Endodermal cell (in vitro differentiated cells): ENCODE measurements at places on chromosomes 5 and 9.

GRCh38 chr9:96067600-96067999, 192.1 kb downstream of the ERCC6L2 start:
- no peak for DNase-seq

DNA sequence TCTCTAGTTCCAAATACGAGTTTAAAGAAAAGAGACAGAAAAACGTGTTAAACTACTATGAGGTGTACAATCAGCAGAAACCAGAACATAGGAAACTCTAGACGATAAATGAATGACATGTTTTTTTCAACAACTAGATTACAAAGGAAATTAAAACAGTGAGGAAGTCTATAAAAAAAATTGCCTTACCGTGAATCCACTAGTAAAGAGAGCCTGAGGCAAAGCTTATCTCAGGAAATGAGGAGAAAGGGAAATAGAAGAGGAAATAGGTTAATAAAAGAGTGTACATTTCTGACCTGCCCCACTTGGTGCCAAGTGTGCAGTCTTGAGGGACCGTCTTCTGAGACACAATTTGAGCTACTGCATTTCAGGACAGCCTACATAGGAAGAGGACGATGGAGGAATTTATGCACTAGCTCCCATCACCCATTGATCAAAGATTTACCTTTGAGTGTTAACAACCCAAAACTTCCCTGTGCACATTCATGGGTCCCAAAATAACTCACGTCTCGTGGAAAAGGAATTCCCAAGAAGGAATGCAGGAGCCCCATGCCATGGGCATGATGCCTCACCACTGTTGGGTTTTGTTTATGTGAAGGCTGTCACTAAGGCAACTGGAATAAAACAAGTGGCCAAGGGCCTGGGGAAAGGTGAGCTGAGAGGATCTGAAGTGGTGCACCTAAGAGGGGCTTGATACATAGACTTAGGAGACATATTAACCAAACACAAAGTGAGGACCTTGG, 53.6 kb upstream of the SLC1A3 start:
- DNase-seq, result peak; percentile 66

DNA sequence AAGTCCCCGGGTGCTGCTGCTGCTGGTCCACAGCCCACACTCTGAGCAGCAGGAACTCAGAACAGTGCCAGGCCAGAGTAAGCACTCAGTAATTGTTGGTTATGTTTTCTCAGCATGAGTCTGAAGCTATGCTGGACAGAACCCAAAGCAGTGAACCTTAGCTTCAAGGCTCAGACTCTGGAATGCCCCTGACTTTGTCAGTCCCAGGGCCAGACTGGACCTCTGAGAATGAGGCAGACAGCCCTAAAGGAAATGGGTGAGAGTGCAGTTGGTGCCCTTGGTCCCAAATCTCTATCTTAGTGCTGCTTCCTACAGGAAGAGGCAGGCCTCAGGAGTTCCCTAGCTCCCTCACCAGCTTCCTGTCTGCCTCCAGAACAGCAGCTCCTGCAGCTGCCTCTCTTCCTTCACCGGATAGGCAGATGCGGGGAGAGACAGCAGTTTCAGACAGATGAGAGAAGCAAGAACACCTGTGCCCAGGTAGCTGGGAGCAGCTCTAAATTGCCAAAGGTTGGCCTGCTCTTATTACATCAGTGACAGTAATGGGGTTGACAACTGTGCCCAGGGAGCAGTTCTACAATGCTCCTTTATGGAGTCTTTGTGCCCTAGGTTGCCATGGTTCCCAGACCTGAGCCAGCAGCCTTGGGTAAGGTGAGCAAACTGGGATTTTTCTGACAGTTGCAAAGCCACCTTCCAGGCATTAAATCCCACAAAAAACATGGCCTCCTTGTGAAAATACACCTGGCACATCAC, 82.2 kb upstream of the CXCL14 start:
- no peak for DNase-seq

- DNase-seq, result peak; percentile 40
These were observed 34.4 kb downstream of the NSUN2 start for GRCh38 chr5:6598351-6598900.

GRCh38 chr5:124981901-124982300, 235.5 kb upstream of the ZNF608 start:
- DNase-seq, result no peak

DNA sequence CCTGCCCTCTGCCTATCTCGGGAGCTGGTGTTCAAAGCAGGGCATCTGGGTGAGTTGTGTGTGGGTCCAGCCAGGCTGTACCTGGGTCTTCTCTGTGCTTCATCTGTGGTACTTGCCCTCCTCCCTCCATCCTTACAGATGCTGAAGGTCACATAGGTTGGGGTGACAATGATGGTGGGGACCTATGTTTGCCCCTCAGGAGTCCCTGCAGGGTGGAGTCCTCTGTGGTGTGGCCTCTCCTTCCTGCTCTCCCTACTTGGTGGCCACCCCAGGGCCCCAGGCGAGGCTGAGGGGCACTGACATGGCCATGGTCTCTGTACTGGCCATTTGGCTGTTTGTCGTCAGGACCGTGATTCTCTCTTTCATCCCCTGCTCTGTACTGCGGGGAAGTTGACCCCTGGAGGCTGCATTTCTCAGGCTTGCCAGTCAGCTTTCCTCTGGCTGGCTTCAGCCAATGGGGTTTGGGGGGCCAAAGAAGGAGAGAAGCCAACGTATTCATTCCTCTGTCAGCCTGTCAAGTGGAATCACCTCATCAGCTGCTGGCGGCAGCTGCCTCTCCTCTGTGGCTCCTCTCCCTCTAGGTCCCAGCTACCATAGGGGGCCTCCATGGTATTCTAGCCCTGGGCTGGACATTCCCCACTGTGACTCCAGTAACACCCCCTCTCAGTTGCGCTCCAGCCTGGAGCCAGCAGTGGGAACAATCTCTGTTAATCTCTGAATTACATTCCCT, 4.6 kb downstream of the DCANP1 start:
- peak; percentile 39 for DNase-seq

- DNase-seq, result no peak
These were observed 11.1 kb upstream of the KIF12 start for GRCh38 chr9:114110180-114110579.

GRCh38 chr5:154227090-154227489, 36.6 kb downstream of the GALNT10 start:
- DNase-seq, result no peak

DNA sequence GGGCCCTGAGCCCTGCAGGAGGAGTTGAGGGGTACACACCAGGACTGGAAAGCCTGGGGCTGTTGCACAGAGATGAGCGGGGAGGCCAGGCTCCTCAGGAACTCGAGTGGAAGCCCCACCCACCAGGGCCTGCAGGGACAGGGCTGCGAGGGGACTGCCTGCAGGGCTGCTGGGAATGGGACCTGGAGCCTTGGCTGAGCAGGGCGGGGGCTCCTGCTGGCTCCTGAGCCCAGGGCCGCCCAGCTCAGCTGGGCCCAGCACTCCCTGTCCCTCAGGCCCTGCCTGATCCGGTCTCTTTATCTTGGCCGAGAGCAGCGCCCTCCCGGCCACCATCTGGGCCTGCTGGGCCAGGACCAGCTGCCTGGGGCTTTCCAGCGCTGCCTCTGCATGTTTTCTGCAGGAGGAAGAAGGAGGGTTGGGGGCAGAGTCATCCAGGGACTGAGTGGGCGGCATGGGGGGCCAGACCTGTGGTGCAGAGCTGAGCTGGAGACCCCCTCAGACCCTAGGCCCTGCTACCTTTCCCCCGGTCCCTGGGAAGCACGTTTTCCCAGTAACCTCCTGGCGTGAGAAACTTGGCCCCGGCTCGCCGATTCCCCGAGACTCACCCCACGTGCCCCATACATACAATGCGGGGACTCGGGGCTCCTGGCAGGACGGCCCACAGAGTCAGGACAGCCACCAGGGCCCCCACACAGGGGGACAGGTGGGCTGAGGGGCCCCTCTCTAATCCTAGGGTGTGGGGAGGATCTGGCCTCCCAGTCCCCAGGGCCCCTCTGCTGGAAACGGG, 9.4 kb downstream of the LCN12 start:
- DNase-seq, result no peak

DNA sequence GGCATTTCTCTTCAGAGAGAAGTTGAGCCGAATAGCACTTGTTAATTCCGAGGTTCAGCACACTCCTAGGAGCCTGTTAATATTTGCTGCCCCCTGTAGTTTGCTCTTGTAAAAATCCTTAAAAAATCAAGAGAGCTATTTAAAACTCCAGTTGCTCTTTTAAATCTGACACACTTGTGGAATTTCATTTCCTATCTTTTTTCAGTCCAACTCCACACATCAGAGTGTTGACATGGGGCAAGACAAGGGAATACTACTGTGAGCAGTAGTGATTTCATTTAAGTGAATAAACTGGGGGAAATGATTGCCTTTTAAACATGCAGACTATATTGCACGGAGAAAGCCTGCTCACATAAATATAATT, 1096.3 kb upstream of the DMAC1 start:
- no peak for DNase-seq

- DNase-seq, result no peak
These were observed 1082.5 kb upstream of the WWC1 start for GRCh38 chr5:167208911-167209310.

GRCh38 chr5:130323804-130324454, 419.7 kb downstream of the CHSY3 start:
- no peak for DNase-seq

DNA sequence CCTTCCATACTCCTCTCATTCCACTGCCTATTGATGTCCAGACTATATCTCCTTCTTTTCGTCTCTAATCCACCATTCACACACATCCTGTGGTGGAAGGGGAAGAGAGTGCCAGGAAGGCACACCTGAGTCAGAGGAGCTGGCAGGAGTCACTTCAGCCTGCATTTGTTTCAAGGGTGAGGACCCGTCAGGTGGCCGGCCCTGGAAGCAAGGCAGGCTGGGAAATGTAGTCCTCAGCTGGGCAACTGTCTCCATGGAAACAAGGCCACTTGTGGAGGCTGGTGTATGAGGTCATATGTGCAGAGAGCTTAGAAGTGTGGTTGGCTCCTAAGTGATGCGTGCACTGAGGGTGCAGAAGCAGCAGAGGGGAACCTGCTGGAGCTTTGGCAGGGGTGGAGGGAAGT, 278.4 kb downstream of the NSG2 start:
- DNase-seq, result peak; percentile 90

- DNase-seq, result peak; percentile 69
These were observed 5.2 kb upstream of the ST6GALNAC6 start for GRCh38 chr9:127904561-127905003.

DNA sequence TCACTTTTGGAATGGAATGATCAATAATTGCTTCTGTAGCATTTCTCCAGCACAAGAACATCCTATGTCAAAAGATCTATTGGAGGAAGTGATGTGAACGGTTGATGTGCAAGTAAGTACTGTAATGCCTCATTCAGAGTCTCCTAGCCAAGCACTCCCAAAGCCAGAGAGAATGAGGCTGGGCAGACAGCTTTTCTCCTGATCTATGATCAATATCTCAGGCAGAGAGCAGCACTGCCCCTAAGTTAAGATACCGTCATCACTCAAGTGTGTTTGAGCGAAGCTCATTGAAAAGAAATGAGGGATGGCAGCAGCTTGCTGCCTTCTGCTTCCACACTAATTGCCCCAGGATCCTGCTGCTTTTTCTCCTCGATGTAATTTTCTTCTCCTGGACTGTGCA, 324.1 kb upstream of the GRAMD2B start:
- no peak for DNase-seq

DNA sequence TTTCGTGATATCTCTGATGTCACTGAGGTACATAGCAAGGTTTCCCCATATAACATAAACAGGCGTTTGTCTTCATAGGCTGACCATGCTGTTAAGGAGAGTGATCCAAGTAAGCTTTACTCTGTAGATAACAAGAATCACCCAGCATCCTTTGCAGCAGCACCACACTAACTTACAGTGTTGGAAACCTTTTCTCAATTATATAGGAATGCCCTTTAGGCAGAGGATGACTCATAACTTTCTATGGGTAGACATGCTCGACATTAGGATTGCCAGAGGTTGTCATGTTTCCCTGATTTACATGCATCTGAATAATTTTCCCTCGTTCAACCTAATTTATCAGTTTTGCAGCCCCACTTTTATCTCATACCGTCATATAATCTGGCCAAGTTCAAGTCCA, 870.0 kb upstream of the CDH9 start:
- DNase-seq, result no peak

- DNase-seq, result no peak
These were observed 22.5 kb upstream of the RAD23B start for GRCh38 chr9:107260437-107261081.

- no peak for DNase-seq
These were observed 19.6 kb upstream of the HRH2 start for GRCh38 chr5:175638305-175638704.

DNA sequence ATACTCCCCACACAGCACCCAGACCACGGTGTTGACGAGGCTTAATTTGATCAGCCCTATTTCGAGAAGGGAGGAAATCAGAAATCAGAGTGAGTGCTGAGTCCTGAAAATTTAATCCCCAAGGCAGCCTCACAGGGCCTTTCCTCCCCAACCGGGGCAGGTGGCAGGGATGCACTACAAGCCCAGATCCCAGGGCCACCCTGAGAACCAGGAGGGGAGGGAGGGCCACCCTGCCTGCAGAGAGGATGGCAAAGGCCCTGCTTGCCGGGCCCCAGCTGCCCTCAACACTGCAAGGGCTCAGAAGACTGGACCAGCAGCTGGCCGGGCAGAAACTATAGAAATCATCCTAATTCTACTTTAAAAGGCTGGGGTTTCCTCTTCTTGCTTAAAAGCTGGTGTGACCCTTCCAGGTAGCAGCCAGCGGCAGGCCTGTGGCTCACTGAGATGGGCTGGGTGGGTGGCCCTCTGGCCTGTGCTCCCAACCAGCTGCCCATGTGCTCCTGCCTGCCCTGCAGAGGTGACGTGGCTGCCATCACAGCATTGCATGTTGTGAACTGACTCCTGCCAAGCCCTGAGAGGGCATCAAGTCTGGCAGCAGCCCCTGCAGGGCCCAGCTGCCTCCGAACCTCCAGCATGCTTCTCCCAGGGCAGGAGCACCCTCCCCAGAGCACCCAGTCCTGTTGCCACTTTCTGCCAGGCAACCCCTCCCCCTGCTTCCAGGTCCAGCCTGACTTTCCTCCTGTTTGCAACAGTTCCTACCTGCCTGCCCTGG, 122.8 kb downstream of the ADAMTS2 start:
- DNase-seq, result no peak

DNA sequence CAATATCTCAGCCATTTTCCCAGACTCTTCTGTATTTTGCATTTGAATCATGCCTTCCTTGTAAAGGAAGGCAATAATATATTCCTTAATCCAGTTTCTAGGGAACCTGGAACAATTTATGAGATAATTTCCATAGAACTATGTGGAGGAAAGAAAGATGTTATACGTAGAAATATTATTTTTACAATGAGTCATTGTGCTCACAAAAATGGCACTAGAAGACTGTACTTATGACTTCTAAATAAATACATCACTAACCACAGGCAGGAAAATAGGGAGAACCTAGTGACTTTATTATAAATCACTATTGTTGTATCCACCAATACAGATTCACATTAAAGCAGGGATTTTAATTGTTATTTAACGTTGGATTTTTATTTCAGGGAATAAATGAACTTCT, 87.6 kb downstream of the FBXO38 start:
- DNase-seq, result no peak
